ENCODE measurements at places on chromosomes 2 and 18.

- no peak for DNase-seq
These were observed 24.1 kb downstream of the SKA1 start for GRCh38 chr18:50398947-50399346.

DNA sequence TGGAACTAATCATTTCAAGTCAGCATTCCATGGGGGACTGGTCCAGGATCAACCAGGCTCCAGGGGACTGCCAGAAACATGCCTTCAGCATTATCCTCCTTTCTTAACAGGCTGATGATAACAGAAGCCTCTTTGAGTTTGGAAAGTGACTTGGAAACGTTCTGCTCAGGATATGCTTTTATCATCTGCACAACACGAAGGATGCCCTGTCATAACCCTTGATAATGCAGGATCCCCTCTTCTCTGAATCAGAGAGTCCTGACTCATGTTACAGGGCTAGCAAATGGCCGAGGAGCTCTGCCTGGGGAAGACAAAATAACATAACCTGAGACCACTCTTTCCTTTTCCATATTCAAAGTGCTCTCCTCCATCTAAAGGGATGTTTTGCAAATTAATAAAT lies 6.7 kb downstream of the SCYGR3 start:
- DNase-seq, result no peak

GRCh38 chr2:44389895-44390294 lies 28.1 kb downstream of the CAMKMT start:
- no peak for DNase-seq

DNA sequence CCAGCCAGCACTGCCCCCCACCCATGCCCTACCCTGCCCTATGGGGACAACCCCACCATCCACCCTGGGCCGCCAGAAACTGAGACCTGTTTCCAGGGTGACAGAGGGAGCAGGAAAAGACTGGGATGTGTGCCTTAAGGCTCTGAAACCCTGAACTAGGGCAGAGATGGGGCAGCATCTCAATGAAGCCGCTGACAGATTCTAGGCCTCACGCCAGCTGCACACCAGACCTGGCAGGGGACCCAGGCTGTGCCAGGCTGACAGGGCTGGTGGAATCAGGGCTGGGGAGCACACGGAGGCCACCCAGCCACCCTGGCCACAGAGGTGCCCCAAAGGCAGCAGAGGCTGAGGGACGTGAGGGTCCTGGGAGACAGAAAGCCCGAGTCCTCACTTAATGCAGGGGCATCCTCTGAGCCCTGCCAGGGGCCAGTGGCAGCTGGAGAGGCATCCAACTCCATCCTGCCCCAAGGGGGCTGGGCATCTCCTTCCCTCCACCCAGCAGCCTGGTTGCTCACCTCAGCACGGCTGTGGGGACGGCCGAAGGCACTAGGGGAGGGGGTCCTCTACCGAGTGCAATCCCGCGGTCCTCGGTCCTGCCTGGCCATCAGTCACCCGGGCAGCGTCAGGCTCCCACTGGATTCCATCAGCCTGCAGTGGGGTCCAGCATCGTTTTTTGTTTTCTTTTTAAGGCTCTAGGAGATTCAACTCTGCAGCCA lies 169.2 kb downstream of the ZFP36L2 start:
- no peak for DNase-seq

- no peak for DNase-seq
These were observed 63.1 kb downstream of the AAK1 start for GRCh38 chr2:69580486-69580885.

- no peak for DNase-seq
These were observed 48.5 kb upstream of the CCDC150 start for GRCh38 chr2:196591004-196591403.

- DNase-seq, result no peak
These were observed 26.6 kb upstream of the RMDN2 start for GRCh38 chr2:37898448-37898847.

- DNase-seq, result no peak
These were observed 28.6 kb downstream of the RBMS1 start for GRCh38 chr2:160465002-160465401.

DNA sequence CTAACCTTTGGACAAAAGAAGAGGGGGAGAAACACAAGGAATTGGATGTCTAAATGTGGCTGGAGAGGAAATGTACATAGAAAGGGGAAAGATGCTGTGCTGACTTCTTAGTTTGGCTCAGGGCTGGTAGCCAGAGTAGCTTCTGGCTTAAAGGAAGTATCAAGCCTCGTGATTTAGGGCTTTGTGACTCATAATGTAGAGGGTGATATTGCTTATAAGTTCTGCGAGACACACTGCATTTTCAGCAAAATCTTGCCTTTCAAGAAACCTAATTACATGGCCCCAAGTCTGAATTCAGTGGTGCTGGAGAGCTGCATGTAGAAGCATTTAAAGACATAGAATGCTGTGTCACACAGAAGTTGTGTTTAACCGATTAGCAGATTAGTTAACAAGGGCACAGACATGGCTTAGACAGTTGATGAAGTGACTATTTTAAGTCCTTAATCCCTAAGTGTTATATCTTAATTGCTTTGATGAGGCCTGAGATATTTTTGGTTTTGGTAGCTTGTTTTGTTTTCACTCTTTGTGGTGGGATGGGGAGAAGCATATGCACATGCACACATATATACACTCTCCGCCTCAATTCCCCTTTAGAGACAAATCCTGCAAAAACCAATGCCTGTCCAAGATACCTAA lies 66.4 kb downstream of the EPAS1 start:
- peak; percentile 20 for DNase-seq

GRCh38 chr2:45595721-45596435 lies 15.2 kb downstream of the SRBD1 start:
- no peak for DNase-seq

GRCh38 chr2:110770404-110770958 lies 38.1 kb downstream of the ACOXL start:
- DNase-seq, result no peak

DNA sequence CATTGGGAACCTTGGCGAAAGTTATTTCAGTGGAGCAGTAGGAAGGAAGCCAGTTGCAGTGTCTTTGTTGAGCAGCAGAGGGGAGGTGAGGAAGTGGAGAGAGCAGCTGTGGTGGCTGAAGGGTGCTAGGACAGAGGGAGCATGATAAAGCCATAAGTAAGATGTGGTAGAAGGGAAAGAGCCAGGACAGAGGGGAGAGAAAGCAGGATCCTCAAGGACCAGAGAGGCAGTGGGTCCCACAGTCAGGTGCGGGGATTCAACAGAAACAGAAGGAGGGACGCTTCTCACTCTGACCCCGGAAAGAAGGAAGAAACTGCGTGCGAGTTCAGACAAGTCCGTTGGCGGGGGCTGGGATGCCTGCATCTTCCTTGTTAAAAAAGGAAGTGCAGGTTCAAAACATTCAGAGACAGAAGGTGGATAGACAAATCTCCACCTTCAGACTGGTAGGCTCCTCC lies at the start of gene CXCR2:
TSS of gene CXCR2 (plus strand) at position 403 of the 455 bp plus-strand sequence. CDS start 8,774 bp downstream, outside the sequence.
- DNase-seq, result no peak

- DNase-seq, result no peak
These were observed 887.9 kb downstream of the NRXN1 start for GRCh38 chr2:50143822-50144575.

- DNase-seq, result no peak
These were observed 150.3 kb upstream of the DNMT3A start for GRCh38 chr2:25491966-25492532.

DNA sequence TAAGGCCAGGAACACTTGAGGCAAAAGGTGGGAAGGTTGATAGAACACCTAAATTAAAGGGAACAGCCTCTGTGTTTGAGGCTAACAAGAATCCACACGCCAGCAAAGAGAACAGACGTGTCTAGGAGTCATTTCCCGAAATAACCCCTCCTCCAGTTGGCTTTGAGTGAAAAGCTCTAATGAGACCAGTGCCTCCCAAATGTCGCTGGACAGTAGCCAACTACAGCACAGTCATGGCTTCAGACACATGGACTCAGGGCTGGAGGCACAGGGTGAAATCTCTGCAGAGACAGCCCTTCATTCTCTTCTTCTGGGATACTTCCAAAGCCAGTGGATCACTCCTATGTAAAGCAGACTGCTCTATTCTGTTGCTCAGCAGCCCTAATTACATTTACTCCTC lies 49.6 kb downstream of the SOWAHC start:
- no peak for DNase-seq

DNA sequence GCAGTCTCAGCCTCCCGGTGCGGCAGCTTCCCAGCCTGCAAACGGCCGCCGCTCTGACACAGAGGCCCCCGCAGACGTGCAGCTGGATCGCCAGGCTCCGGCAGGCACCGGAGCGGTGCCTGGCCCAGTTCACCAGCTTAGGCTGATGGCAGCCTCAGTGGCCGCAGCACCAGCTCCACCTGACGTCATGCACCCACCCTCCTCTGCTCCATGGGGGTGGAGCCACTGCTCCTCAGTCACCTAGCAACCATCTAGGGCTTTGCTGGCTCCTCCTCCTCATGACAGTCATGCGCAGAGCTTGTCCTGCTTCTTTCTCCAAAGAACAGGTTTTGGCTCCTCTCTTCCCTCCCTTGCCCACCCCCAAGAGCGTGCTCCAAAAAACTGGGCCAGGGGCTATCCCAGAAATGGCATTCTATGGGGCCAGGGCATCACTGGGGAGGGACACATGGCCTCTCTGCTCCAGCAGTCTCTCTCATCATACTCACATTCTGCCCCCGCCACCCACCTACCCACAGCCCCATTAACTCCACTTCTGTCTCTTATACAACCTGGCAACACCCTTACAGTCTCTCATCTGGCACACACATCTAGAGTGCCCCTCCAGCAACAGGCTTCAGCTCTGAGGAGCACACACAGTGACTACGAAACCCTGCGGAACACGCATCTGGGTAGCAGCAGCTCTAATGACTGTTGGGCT lies 5.5 kb downstream of the DCTN1 start:
- no peak for DNase-seq

DNA sequence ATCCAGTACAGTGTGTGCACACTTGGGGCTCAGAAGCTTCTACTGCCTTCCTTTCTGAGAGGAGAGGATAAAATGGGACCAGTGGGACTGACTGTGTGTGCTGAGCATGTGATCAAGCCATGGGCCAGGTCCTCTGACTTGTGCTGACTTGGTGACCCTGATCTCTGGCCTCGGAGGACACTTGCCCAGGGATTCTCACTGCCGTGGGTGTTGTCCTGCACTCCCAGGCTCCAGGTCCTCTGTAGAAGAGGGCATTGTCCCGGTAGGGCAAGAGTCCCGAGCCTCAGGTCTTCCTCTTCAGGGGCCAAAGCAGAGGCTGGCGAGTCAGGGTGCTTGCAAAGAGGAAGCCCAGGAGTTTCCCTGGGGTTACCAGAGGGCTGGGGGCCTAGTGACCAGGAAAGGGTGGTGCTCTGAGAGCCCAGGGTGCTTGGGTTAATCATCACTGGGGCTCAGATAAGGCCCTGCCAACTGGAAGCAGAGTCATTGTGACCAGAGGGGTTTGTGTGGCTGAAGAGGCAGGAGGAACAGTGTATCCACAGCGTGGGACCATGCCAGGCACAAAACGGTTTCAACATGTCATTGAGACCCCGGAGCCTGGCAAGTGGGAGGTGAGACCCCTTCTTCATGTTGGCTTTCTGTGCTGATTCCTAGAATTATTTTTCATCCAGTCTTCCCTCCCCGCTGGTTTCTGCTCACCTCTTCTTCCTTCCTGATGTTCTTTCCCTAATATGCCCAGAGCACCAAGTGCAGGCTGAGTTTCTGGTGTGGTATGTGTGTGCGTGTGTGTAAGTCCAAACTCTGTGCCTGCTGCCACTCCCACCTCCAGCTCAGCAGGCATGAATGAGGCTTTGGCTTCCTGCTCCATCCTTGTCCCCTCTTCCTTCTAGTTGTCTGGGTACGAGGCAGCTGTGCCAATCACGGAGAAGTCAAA lies at the start of gene GCKR:
TSS of gene GCKR (plus strand) at position 483 of the 931 bp plus-strand sequence. CDS start at position 549, 66 bp downstream.
- no peak for DNase-seq

DNA sequence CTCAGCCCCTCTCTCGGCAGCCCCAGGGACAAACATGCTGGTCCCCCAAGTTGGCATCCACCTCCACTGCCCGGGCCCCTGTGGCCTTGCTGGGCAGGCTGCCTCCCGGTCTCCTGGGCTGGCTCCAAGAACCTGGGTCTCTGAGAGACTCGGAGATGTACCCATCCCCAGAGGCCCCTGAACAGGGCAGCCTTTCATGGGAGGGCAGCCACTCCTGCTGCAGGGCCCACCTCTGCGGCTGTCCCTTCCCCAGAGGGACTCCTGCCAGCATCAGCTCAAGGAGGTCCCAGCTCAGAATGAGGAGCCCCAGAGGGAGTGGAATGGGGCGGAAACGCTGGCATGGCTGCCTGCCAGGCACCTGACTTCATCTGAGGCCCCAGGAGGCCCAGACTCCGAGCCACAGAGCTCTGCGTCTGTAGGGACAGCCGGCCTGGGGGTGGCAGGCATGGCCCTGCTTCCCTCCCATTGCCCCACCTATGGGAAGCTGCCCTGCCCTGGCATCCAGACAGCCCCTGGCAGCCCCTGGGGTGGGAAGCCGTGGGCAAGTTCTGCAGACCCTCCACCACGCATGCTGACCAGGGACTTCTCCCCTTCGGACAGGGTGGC lies 857 bp upstream of the CROCC2 start:
- DNase-seq, result no peak

DNA sequence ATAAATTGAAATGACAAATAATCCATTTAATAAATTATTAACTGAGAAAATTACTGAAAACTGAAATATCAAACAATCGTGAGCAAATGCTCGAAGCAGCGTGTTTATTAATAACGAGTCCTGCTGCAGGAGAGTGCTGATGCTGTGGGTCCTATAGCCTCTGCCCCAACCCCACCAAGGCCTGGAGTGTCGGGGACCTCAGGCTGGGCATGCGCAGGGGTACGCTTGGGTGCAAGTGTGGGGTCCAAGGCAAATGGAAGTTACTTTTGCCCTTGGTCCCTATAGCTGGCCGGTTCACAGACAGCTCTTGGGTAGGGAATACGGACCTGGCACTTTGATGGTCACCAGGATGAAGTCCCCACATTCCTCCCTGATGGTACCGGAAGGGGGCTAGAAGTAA lies 43.3 kb upstream of the CELF4 start:
- no peak for DNase-seq

GRCh38 chr2:56801770-56802169 lies 618.0 kb downstream of the CCDC85A start:
- DNase-seq, result no peak

DNA sequence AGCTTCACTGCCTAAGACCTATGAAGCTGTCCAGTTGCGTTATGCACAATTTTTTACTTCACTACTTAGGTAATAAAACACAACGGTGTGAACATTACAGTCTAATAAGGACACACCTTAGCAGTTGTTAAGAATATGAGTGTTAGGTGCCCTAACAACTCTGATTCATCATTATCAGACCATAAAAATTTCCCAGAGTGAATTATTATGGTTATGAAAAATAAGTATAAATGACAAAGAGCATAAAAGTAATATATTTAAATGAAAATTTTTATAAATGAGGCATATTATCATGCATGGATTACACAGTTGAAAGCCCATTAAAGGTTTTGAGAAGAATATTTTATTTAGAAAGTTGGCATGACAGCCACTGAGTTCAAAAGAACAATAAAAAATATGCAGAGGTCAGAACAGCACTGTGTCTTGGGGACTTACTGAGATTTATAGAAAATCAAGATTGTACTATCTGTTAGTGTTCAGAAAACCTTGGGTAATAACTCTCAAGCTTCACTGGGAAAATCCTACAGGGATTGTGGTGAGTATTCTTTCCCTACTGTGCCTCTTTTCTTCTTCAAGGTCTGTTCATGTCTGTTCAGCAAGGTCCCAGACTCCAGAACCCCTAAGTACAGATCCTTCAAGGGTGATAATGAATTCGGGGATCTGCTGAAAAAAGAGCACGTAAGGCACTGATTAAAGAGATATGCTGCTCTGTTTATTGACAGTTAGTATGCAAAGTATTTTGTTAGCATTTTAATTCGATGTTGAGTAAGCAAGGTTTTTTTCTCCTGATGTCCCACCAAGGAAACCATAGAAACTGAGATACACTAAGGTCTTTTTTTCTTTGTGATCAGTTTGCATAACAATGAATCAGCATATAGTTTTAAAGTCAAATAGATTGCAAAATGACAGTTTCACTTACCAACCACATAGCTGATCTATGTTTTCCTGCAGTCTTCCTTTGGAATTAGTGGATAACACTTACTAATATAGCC lies 250.0 kb downstream of the DSEL start:
- DNase-seq, result no peak

Measured in T-helper 2 cell treated with Interferon-gamma antibody and Interleukin-4, amounts not matched to agents 5 μg/mL and 100 μg/mL, for 36 hours (primary cell).